Right lung (tissue), 10 donors: ENCODE measurements at places on chromosomes 4 and X.

DNA sequence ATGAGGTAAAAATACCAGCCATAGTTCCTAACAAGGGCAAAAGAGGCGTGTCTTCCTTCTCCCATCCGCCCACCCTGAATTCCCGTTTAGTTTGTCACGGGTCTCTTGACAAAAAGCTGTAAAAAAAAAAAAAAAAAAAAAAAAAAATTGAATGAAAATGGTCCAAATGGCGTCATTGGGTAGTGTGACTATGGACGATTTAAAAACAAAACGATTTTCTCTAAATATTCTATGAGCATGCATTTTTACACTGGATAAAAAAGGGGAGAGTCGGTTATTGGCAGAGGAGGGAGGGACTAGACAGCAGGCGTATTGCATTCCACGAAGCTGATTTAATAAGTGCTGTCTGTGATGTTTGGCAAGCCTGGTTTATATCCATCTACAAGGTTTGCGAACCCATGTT lies at the start of gene FAM133A:
Gene FAM133A, plus strand, starts transcription at position 338 of the 403 bp plus-strand sequence. CDS start 35,214 bp downstream, outside the sequence.
- no peak for DNase-seq

- DNase-seq: no peak
Measured at GRCh38 chr4:174467107-174467506, 55.2 kb downstream of the HPGD start.

- DNase-seq: no peak
Measured at GRCh38 chr4:176534566-176534965, 214.8 kb downstream of the SPCS3 start.

DNA sequence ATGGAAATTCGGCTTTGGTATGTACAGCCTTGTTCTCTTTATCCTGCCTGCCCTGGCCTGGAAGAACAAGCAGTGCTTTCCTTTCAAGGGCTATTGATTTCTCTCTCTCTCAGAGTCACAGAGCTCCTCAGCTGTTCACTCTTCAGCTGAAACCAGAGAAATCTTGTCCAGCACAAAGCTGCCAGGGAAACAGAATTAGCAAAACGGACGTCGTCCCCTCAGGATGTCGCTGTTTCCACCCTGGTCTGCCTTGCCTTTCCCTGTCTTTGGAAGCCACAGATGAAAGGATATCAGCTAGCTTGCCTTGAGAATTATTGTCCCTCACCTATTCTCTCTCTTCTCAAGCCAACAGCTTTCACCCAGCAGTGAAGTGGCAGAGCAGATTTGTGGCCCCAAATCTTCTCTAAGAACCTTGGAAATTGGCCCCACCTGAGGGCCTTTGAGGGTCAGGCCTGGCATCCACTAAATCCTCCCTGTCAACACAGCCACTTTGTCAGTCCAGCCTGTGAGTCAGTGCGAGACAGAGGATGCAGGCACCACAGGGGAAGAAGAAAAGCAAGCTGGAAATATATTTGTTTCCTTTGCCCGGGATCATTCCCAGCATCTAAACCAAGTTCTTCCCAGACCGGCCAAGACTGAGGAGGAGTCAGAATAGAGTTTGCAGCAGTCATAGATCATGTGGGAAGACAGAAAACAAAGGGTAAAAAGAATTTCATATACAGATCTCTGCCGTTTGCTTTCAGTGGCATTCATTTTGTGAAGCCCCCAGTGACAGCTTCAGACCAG lies 63.8 kb upstream of the MTM1 start:
- no peak for DNase-seq

DNA sequence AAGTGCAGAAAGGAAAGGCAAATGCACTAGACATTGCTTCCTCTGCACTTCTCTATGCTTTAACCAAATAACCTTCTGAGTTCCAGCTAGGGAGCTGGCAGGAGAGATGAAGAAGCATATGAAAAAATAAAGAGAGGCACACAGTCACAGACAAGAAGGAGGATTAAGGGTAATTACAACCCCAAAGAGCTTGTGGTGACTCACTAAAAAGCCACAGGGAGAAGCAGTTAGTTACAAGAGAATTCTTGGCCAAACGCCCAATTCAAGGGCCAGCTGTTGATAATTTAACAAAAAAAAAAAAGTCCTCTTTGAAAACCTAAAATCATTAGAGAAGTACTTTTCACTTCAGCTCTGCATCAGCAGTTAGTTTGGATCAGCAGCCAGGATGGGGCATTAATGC lies 478.0 kb downstream of the KCNIP4 start:
- DNase-seq: peak; percentile 11

DNA sequence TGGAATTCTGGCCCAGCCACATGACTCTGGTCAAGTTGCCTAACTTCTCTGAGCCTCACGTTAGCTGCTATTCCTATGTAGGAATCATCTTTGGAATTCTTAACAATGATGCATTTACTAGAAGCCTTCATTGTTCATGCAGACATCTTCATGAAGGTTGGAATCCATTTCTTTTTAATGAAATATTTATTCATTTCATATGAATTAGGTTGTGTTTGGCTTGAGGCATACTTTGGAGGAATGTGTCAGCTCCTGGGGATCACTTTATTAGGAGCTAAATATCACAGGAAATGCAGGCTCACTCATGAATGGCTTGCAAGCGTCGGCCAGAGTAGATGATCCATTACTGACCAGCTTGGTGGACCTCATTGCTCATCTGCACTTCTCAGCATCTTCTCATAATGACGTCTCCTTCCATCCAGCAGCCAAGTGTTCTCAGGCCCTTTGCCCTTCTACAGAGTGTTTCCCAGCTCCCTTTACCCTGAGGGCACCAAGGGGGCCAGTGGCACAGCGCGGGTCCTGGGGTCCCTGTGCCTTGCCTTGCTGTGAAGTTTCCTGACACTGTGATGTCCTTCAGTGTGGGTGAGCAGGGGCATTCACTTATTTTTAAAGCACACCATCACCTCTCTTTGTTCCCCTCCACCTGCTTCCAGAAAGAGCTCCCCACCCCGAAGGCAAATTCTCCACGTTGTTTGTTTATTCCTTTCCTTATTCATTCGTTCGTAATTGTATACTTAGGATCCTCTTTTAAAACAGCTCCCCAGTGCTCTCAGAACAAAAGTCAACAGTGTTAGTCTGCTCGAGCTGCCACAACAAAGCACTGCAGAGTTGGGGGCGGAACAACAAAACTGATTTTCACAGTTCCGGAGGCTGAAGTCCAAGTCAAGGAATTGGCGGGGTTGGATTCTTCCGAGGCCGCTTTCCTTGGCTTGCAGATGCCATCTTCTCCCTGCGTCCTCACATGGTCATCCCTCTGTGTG lies 106.8 kb downstream of the STK32B start:
- DNase-seq: no peak

GRCh38 chr4:147638942-147639341 lies 21.7 kb downstream of the TMEM184C start:
- DNase-seq: no peak

- DNase-seq: no peak
Measured at GRCh38 chr4:128346054-128346716, 58.6 kb upstream of the PGRMC2 start.

- DNase-seq: peak; percentile 52
Measured at GRCh38 chr4:78414116-78414515, 137.5 kb upstream of the ANXA3 start.

GRCh38 chrX:21847342-21847741 lies 7.9 kb downstream of the MBTPS2 start:
- no peak for DNase-seq

- no peak for DNase-seq
Measured at GRCh38 chr4:38568768-38569167, 95.2 kb upstream of the KLF3 start.

DNA sequence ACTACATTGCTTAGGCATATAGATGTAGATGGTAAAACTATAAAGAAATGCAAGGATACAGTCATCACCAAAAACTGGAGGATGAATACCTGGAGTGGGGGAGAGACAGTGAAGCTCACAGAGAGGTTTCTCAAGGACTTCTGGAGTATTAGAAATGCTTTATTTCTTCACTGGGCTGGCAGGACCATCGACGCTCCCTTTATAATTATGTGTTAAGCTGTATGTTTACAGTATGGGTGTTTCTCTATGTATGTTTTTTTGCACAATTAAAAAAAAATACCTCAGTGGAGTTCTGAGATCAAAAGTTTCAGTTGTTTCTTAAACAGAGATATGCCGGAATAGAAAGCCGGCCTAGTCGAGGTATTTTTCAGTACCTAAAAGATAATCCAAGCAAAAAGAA lies 201.3 kb downstream of the NSUN7 start:
- no peak for DNase-seq

- no peak for DNase-seq
Measured at GRCh38 chr4:2290488-2290887, 28.6 kb upstream of the MXD4 start.

GRCh38 chrX:15566244-15566643 lies 34.5 kb downstream of the ACE2 start:
- no peak for DNase-seq

DNA sequence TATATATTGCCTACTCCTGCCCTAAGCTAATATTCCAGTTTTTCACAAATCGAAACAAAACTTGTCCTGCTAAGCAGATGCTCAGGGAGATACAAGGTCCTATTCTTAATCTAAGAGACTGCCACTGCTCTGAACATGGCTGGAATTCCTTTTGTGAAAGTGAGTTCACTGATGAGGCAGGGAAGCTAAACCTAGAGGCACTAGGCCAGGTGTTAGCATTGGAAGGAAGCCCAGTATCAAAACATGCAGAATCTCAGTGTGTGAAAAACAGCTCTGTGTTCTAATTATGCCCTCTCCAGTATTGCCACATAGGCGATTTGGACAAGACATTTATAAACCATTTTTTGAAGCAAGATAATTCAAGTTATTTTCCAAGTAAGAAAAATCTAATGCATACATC lies 47.6 kb downstream of the ABCG2 start:
- no peak for DNase-seq

GRCh38 chr4:54696649-54697048 lies 38.9 kb downstream of the KIT start:
- no peak for DNase-seq

DNA sequence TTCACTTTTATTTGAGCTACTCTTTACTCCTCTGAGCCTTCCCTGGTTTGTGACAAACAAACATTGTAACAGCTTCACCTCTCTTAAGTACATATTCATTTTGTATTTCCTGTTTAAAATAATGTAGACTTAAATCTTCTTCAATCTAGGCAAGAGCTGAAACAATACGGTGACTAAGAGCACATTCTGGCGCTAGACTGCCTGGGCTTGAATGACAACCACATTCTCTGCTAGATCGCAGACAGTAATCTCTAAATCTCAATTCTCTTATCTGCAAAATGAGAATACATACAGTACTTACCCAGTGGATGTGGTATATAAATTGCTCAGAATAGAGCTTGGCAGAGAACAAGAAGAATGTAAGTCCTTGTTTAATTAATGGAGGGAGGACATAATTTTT lies 144.8 kb downstream of the ARAP2 start:
- no peak for DNase-seq

- DNase-seq: no peak
Measured at GRCh38 chr4:40924096-40924792, 174.5 kb downstream of the NSUN7 start.

GRCh38 chr4:5526080-5526846 lies 182.1 kb downstream of the EVC2 start:
- no peak for DNase-seq

GRCh38 chrX:27976284-27976683 lies 5.0 kb downstream of the DCAF8L1 start:
- no peak for DNase-seq

- DNase-seq: no peak
Measured at GRCh38 chr4:121428721-121429120, 47.9 kb upstream of the QRFPR start.

GRCh38 chr4:93018243-93018642 lies 714.5 kb downstream of the GRID2 start:
- no peak for DNase-seq

GRCh38 chrX:37380924-37381323 lies 31.8 kb downstream of the PRRG1 start:
- no peak for DNase-seq

DNA sequence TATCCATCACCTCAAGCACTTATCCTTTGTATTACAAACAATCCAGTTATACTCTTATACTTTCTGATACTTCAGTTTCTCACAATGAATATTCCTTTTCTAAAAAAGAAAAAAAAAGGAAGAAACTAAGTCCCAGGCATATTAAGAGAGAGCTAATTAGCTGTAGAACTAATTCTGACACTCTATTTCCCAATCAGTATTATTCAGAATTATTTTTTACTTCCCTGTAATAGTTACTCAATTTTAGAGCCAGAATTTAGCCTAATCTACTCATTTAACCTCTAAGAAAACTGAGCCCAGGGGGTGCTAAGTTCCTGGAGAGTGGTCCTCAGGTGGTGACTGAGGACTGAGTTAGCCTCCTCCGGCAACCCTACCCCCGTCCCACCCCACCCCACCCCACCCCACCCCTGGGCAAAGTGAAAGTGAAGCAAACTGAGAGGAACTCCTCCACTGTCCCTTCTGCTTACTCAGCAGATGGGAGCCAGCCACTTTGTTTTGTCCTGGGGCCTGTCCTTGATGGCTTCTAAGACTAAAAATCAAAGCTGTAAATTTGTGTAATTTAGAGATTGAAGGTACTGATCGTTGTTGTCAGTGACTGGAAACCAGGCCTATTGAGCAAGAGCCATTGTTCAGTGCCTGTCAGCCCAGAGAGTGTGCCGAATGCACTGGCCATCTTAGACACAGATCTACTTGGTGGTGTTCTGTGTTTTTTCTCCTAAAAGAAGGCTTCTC lies 162.1 kb downstream of the CBR4 start:
- no peak for DNase-seq

DNA sequence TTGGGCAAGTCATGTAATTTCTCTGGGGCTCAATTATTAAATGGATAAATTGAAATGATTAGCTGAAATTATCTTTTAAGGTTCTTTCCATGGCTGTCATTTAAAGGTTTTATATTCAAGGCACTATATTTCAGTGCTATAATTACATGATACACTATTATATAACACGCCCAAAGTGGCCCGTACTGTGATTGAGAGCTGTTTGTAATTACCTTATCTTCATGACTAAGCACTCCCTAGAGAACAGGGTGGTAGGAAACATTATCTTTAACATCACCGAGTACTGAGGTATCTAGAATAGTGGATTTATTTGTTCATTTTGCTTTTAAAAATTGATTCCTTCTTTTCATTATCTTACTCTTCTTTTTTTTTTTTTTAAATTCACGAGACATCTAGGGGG lies 79.0 kb downstream of the DIAPH2 start:
- no peak for DNase-seq

DNA sequence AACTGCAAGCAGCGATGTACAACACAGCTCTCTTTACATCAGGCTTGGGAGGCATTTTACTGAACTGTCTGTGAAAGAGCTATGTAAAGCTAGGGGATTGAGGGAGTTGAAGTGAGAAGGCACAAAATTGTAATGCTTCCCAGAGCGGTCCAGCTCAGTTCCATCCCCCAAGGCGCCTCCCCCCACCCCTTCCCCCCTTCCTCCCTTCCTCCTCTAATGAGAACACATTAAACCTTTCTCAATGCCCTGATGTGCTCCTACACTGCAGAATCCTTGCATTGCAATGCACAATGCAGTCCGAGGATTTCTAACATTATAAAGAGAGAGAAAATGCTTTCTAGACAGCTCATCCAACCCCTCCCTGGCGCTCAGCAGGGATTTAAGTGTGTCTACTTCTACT lies 73.9 kb downstream of the CXXC4 start:
- no peak for DNase-seq

GRCh38 chr4:158371158-158371557 lies 150.5 kb upstream of the RXFP1 start:
- no peak for DNase-seq
